ENCODE measurements at places on chromosomes 3 and 15.
A peak's percentile ranks its signal among the peaks of the same experiment; 100 is the strongest.

DNA sequence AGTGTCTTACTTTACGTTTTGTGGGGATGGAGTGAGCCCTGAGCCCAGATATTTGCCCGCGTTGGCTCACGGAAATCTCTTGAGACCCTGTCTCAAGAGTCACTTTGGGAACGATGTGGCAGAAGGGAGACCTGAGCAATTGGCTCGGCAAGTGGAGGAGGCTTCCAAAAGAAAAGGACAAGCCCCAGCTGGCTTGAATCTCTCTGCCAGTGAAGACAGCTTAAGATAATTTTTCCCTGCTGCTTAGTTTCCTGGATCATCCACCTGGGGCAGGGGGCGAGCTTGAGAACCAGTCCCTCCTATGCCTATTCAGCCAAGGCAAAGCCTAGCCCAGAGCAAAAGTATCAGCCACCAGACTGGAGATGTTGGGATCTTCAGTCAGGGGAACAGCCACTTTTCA is 708 bp downstream of the SEC22A start:
- peaks cover 6% of the 10 kb centered on the region for H3K36me3 ChIP-seq
- peaks cover 12% of the 10 kb centered on the region for H3K4me1 ChIP-seq
- H3K4me3 ChIP-seq = peak overlapping the region; percentile 85
- no peak for DNase-seq

- no peak overlapping the region for H3K27ac ChIP-seq
- no peaks in the 10 kb centered on the region for H3K36me3 ChIP-seq
- no peak for DNase-seq
Measured at GRCh38 chr15:43943511-43943910, 116.7 kb downstream of the WDR76 start.

- peaks cover 1% of the 10 kb centered on the region for H3K27me3 ChIP-seq
- H3K27ac ChIP-seq = no peak overlapping the region
- DNase-seq = no peak
- no peaks in the 10 kb centered on the region for H3K4me1 ChIP-seq
Measured at GRCh38 chr3:3074551-3075257, 35.5 kb downstream of the IL5RA start.

DNA sequence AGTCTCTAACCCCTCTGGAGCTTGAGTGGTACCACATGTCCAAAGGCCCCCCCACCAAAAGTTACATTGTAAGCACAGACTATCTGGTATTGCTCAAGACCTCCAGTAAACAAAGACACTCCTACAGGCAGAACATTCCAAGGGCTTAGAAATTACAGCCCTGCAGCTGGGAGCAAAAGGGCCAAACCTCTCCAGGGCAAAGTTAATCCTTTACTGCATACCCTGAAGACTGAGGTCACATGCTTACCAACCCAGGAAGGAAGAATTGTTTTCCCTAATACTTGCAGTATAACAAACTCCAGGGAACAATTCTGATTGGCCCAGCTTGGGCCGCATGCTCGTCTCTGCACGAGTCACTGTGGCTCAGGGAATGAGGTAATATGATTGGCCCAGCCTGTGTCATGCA is 266.1 kb upstream of the NR2F2 start:
- no peak for DNase-seq
- H3K4me1 ChIP-seq = no peaks in the 10 kb centered on the region
- peaks cover 1% of the 10 kb centered on the region for H3K36me3 ChIP-seq
- peaks cover 14% of the 10 kb centered on the region for H3K27me3 ChIP-seq

DNA sequence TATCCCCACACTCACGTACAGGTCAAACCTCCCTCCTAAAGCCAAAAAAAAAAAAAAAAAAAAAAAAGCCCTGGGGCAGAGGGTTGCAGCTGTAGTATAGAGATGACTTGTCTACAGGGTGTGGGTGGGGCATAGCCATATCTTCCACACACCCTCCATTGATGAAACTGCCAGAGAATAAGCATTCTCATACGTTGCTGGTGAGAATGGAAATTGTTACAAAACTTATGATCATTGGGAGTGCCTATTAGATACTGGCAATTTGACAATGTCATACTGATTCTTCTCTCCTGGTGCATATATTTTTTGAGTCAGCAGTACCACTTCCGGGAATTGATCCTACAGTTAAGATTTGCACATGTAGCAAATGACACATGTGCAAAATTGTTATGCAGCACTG is 11.0 kb upstream of the CTNNB1 start:
- H3K36me3 ChIP-seq = no peaks in the 10 kb centered on the region
- DNase-seq = no peak
- H3K4me1 ChIP-seq = peaks cover 2% of the 10 kb centered on the region
- peaks cover 27% of the 10 kb centered on the region for H3K27me3 ChIP-seq

DNA sequence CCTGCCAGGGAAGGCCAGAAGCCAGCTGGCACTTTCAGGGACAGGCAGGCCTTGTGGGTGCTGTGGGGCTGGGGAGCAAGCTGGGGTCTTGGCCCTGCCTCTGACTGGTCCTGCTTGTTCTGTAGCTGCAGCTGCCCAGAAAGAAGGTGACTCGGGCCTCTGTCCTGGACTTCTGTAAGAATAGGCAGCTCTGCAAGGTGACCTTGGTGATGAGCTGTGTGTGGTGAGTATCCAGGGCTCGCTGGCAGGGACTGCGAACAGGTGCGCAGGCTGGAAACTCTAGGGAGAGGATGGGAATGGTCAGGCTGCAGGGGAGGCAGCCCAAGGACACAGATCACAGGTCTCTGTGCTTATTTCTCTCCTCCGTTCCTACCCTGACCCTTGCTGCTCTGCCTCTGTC is 31.2 kb downstream of the SLC22A14 start:
- no peaks in the 10 kb centered on the region for H3K4me1 ChIP-seq
- H3K4me3 ChIP-seq = no peak overlapping the region
- peaks cover 13% of the 10 kb centered on the region for H3K27me3 ChIP-seq
- H3K36me3 ChIP-seq = no peaks in the 10 kb centered on the region
- H3K27ac ChIP-seq = no peak overlapping the region
- no peak for DNase-seq

GRCh38 chr15:72182673-72183072 is 14.9 kb downstream of the GRAMD2A start:
- no peak overlapping the region for H3K27ac ChIP-seq

DNA sequence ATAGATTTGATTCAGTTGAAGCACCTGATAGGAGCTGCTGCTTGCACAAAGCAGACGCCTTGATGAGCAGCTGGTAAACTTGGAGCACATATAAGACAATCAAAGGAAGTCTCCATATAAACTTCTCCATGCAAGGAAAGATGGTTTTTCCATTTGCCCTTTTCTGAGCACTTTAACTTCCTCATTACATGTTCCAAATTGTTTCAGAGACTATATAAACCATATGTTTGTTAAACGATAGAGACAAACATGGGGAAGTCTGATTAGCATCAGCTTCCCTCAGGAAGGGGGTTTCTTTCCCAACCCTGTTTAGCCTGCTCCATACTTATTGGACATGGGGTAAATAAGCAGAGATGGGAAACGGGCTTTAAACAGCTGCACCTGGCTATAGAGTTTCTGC is 88.0 kb downstream of the DHX36 start:
- H3K36me3 ChIP-seq = no peaks in the 10 kb centered on the region
- H3K27ac ChIP-seq = no peak overlapping the region
- DNase-seq = no peak
- peaks cover 4% of the 10 kb centered on the region for H3K27me3 ChIP-seq

- no peak overlapping the region for H3K4me3 ChIP-seq
- no peak overlapping the region for H3K27ac ChIP-seq
- no peaks in the 10 kb centered on the region for H3K36me3 ChIP-seq
- DNase-seq = no peak
- H3K4me1 ChIP-seq = no peaks in the 10 kb centered on the region
Measured at GRCh38 chr15:33292717-33293307, 18.0 kb upstream of the RYR3 start.

DNA sequence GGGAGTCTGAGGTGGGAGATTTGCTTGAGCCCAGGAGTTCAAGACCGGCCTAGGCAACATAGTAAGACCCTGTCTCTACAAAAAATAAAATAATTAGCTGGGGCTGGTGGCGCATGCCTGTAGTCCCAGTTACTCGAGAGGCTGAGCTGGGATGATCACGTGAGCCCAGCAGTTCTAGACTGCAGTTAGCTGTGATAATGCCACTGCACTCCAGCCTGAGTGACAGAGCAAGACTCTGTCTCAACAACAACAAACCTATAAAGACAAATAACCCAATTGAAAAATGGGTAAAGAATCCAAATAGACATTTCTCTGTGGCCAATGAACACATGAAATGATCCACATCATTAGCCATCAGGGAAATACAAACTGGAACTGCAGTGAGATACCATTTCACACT is 1.1 kb upstream of the RPL32 start:
- no peak overlapping the region for H3K4me3 ChIP-seq
- peaks cover 33% of the 10 kb centered on the region for H3K36me3 ChIP-seq
- DNase-seq = no peak
- H3K4me1 ChIP-seq = peaks cover 32% of the 10 kb centered on the region
- H3K27me3 ChIP-seq = peaks cover 6% of the 10 kb centered on the region

DNA sequence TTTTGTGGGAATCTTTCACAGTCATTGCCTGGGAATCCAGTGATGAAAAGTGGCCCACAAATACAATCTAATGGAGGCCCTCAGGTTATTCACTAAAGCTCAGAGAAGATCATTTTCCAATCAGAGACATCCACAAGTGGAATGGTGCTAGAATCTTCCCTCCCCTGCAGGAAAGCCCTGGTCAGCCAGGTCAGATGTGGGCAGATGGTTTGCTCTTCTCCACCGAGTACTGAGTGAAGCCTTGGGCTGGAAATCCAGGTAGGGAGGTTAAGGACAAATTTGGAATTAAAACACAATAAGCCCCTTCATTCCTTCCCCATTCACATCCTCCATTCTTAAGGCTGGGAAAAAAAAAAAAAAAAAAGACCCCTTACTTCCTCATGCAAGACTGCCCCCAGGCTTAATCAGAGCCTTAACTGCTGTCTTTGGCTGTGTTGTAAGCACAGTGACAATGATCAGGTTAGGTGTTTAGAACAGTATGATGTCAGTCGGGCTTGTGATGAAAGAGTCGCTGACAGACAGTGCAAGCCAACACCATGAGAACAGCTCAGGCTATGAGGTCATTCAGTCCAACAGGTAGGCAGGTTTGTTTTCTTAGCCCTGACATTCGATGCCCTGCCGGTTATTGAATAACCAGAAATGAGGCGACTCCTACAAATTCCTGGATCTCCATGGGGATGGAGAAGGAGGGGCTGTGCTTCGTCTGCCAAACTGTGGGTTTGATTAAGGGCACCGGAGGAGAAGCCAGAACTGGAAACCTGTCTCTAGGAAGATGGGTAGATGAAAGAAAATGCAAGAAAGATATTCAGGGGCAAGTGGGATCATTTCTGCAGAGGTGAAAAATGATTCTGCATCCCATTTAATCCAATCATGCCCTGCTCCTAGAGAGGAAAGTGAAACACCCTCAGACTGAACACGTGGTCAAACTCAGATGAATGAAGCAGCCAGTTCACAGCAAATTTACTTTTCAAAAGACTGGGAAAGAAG is 23.5 kb upstream of the HES1 start:
- no peaks in the 10 kb centered on the region for H3K4me1 ChIP-seq
- H3K36me3 ChIP-seq = no peaks in the 10 kb centered on the region
- no peak overlapping the region for H3K4me3 ChIP-seq
- DNase-seq = no peak
- no peak overlapping the region for H3K27ac ChIP-seq

DNA sequence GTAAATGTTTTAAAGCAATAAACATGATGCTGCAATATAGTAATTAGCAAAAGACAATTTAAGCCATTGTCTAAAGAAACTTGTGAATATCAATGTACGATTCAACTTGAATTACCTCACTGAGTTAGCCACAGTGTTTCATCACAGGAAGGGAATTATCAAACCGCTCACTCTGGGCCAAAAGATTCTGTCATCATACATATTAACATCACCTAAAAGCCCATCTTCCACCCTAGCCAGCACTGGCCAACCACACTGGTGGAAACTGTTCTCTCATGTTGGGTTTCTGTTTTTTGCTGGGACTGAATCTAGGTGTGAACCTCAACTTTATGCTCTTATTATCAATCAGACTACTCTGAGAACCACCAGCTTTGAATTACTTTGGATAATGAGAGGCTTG is 497.7 kb upstream of the THBS1 start:
- H3K27ac ChIP-seq = no peak overlapping the region
- DNase-seq = no peak

DNA sequence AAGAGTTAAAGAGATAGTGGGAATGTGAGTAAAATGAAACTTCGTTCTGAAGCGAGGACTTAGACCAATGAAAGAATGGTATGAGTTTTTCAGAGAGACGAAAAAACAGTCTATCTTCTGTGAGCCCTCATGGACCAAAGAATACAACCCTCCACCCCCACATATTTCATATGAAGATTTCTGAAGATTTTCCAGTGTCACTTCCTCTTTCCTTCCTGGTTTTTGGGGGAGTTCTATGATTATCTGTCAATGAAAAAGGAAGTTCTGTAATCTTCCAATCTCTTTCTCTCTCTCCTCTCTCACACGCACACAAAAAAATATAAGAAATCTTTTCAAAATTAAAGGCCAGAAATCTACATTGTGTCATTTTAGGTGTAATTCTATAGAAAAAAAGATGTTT is 27.7 kb downstream of the CMSS1 start:
- no peak overlapping the region for H3K27ac ChIP-seq
- no peak for DNase-seq
- no peaks in the 10 kb centered on the region for H3K27me3 ChIP-seq
- peaks cover 16% of the 10 kb centered on the region for H3K4me1 ChIP-seq
- H3K36me3 ChIP-seq = peaks cover 7% of the 10 kb centered on the region

DNA sequence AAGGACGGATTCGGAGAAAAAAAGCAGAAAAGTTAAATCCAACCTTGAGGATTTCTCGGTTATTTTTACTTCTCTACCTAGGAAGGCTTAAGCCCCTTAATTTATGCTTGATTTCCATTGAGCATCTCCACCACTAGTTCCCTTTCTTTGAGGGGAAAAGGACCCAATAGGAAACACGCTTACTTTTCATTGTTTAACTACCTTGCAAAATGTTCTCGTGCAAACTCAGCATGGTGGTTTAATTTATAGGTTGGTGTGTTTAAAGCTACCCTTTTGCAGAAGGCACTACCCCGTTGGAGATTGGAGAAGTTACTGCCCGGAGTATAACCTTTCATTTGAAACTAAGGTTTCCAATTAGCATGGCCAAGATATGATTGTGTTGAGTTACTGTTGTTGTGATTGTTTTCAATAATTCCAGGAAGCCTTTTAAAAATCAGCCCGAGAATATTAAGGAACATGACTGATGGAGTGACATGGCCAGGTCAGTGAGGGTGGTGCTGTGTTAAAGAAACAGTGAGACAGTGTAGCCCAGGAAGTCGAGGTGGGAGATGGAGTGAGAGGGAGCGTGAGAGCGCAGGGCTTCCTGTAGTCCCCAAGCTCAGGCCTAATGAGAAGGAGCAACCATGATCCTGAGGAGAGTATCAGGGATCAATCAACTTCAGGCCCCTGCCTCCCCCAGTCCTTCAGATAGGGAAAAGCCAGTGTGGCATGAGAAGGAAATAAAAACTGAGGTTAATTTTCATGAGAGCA is 76.6 kb downstream of the AQP9 start:
- peaks cover 8% of the 10 kb centered on the region for H3K27me3 ChIP-seq
- no peak overlapping the region for H3K27ac ChIP-seq
- no peak overlapping the region for H3K4me3 ChIP-seq
- no peaks in the 10 kb centered on the region for H3K36me3 ChIP-seq

GRCh38 chr3:34305266-34305665 is 506.8 kb downstream of the PDCD6IP start:
- DNase-seq = no peak
- no peaks in the 10 kb centered on the region for H3K4me1 ChIP-seq
- no peak overlapping the region for H3K4me3 ChIP-seq
- no peak overlapping the region for H3K27ac ChIP-seq
- peaks cover 10% of the 10 kb centered on the region for H3K27me3 ChIP-seq

GRCh38 chr15:29438703-29439055 is 169.1 kb upstream of the NSMCE3 start:
- no peaks in the 10 kb centered on the region for H3K4me1 ChIP-seq
- H3K27ac ChIP-seq = no peak overlapping the region
- H3K36me3 ChIP-seq = no peaks in the 10 kb centered on the region

Data from activated naive CD8-positive, alpha-beta T cell treated with anti-CD3 and anti-CD28 coated beads, Interleukin-2, amount 10 ng/mL, durations not matched to agents 7 days and 5 days (primary cell).